Stimulated activated CD4-positive, alpha-beta T cell treated with anti-CD3 and anti-CD28 coated beads, Interleukin-15, amount 100 ng/mL, for 1 hour (primary cell): ENCODE measurements at places on chromosomes 5 and 9.

DNA sequence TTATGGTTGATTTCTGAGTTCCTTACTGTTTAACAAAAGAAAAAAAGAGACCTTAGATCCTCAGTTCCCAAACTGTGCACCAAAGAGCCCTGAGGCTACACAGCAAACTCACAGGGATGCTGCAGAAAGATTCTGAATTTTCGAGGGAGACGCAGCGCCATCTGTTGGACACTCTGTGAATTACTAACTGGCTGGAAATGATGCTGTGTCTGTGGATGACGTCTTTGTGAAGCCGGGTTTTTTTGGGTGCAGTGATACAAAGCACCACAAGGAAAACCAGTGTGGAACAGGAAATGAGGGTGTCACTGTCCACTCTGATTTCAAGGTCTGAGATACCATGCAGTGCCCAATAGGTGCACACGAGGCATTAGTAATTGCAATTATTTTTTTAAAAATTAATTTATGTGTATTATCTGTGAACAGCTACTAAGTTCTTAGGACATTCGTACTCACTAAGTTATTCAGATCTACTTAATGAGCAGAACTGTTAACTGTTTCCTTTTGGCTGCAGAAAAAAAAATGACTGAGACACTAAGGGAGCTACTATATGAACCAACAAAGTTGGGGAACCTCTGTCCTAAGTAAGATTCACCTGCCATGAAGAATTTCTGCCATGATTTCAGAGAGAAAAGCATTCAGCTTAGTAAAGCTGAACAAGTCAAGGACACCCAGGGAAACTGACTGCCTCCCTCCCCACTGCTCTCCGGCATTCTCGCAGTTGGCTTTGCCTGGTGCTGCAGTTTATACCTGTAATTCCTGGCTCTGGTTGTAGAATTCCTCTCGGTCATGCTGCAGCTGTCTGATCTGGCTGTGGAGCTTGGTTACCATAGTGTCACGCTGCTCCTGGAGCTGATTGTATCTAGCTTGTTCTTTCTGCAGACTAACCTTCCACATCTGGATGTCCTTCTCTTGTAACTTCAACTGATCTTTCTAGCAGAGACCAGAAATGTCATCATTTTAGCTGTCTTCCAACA lies 23.4 kb downstream of the SPACA9 start:
- DNase-seq: peak; percentile 42

DNA sequence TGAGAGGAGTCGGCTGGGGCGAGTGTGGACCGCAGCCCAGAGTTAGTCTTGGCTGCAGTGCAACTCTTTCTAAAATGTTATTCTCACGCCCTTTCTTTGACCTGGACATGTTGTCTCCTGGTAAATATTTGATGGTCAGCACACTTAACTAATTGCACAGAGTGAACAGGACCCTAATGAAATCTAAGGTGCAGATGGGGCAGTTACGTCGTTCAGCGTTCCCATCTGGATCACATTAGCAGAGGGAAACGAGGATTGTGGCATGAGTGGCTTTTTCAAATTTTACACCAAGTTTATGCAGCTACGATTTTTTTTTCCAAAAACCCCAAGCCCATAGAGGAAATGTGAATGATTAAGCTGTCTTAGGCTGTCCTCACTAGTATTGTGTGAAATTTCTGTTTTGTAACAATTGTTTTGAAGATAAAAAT lies 483 bp downstream of the C9orf85 start:
- DNase-seq: no peak

- no peak for DNase-seq
Observed at GRCh38 chr5:152288499-152288898, 116.6 kb downstream of the NMUR2 start.

DNA sequence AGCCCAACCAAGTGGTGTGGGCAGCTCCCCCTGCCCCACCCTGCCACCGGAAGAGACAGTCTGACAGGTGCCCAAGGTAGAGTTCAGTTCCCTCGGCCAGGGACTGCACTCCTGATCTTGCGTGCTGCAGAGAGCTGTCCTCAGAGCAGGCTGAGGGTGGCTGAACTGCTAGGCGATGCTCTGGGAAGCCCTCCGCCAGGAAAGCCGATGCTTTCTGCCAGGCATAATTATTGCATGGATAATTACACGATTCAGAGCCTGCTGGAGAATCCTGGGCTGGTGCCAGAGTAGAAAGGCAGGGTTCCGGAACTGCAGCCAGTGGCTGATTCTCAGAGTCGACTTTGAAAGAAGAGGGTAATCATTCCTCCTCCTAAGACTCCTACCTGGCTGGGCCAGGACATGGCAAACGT lies 19.3 kb downstream of the KCNIP1 start:
- no peak for DNase-seq

DNA sequence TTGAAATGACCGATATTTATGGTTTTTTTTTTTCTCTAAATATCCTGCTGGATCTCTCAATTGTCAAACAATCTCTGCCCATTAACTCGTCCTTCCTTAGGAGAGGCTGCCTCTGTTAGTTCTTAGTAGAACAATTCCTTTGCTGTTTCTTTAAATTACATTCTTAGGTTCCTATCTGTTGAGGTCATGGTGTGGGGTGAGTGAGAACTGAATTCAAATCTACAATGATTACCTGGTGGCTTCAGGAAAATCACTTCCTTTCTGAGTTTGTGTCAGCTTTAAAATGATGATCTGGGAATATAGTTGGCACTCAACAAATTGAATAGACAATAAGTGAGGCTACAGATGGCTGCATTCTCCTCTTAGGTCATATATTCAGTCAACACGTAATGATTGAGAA lies 82.1 kb upstream of the TNFSF8 start:
- DNase-seq: no peak

- DNase-seq: no peak
Observed at GRCh38 chr9:93235300-93235960, 51.5 kb downstream of the WNK2 start.

DNA sequence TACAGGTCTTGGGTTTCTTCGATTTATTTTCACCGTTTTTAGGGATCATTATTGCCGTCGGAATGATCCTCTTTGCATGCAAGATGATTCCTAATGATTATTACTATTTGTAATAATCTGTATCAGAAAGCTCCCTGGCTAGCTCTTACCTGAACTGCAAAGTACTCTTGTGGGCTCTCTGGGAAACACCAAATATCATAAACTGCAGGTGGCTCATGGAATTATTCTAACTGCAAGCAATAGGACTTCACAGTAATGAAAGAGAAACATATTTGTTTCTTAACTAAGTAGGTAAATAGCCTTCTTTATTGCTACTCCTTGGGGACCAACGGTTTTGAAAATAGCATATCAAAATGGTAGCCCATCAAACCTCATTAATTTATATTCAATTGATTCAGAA lies 219.4 kb downstream of the NFIB start:
- no peak for DNase-seq

DNA sequence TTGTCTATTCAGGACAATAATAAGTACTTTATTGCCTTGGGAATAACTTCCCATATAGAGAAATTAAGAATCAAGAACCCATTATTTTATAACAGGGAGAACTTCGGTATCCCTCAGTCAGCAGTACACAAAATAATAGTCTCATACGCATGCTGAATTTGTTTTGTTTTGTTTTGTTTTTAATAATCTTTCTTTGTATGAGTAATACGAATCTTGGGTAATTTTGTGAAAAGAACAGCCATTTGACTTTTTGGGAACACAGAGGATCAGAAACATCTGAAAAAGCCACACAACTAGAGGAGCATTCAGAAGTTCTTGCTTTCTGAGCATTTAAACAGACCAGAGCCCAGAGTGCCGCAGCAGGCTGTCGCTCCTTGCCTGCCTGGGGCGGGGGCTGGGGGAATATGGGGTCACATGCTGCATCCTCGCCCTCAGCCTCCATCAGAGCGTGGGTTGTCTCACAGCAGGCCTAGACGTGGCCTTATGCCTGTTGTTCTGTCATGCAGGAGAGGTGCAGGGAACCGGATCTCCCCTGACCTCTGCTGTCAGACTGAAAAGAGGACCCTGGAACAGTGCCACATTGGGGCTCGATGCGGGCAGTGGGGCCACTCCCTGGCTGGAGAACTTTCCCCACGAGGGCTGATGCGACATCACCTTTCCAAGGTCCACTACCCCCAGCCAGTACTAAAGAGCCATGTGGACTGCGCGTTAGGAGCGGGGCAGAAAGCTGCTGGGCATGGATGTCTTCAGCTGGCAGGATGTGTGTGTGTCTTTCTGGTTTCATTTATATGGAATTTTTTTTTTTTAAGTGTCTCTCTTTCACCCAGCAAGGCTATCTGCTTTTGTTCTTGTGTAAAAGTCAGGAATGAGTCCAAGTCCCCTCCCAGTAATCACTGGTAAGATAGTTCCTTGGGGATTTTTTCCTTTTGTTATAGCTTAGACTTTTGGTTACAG lies 133.4 kb upstream of the OTULINL start:
- no peak for DNase-seq

DNA sequence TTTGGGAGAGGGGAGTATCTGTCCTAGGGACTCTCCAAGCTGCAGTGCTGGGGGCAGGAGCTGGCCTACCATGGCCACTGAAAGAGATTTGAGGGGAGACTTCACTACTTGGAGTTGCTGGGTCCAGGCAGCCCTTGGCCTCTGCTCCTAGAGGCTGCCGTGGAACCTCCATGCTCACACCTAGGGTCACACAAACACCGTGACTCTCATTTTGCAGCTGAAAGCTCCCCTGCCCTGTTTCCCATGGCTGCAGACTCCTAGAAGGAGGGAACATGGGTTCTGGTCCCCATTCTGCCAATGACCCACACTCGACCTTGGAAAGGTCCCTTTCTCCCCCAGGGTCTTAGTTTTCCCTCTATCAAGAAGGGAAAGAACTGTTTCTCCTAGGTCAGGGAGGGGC lies 147.1 kb upstream of the PPP1R26 start:
- DNase-seq: no peak

- no peak for DNase-seq
Observed at GRCh38 chr9:79912318-79913070, 340.7 kb downstream of the TLE4 start.

DNA sequence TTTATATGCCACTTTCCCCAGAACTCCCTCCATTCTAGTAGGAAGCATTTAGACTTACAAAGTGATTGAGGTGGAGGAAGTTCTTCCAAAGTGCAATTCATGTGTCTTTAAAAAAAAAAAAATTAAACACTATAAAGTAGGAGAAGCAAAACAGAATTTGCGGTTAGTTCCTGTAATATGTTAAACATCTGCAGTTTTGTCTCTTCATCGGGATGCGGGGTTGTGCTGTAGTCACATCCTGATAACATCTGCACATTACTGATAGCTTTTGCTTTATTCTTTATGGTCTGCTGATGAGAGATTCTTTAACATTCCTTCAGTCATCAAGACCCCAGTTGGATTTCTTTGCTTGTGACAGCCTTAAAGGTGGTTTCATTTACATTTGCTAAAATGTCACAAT lies 694.3 kb downstream of the NR2F1-AS1 start:
- DNase-seq: no peak

- no peak for DNase-seq
Observed at GRCh38 chr5:152004095-152004494, 79.4 kb upstream of the GLRA1 start.

GRCh38 chr5:95027151-95027721 lies 257.7 kb downstream of the MCTP1 start:
- DNase-seq: no peak

- no peak for DNase-seq
Observed at GRCh38 chr5:177548495-177548894, 5.9 kb downstream of the FAM193B start.

GRCh38 chr9:926976-927375 lies 49.5 kb upstream of the DMRT3 start:
- no peak for DNase-seq

DNA sequence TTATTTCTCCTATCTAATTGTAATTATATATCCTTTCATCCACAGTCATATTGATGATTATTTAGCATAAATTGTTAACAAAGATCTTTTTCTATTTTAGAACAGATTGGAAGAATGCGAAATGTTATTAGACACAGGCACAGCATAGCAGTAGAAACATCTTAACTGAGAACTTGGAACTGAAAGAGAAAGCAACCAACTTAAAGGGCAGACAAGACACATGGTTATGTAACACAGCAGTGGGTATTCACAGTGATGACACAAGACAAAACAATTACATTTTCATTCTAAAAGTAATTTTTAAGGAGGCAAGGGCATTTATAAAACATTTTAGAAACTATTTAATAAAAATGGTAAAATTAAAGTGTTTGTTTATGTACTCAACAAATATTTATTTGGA lies 57.7 kb upstream of the MEF2C start:
- no peak for DNase-seq

DNA sequence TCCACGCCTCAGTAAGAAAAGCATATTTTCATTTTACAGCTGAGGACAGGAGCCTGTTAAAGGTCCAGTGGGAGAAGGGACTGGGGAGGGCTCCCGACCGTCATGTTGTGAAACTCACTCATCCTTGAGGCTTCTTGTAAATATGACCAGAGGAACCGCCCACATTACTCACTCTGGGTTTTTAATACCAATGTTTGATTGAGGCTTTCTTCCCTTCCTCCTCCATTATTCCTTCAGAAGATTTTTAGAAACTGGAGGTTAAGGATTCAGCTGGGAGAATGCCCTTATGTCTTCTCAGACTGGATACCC lies 61.4 kb upstream of the GLRX start:
- no peak for DNase-seq

DNA sequence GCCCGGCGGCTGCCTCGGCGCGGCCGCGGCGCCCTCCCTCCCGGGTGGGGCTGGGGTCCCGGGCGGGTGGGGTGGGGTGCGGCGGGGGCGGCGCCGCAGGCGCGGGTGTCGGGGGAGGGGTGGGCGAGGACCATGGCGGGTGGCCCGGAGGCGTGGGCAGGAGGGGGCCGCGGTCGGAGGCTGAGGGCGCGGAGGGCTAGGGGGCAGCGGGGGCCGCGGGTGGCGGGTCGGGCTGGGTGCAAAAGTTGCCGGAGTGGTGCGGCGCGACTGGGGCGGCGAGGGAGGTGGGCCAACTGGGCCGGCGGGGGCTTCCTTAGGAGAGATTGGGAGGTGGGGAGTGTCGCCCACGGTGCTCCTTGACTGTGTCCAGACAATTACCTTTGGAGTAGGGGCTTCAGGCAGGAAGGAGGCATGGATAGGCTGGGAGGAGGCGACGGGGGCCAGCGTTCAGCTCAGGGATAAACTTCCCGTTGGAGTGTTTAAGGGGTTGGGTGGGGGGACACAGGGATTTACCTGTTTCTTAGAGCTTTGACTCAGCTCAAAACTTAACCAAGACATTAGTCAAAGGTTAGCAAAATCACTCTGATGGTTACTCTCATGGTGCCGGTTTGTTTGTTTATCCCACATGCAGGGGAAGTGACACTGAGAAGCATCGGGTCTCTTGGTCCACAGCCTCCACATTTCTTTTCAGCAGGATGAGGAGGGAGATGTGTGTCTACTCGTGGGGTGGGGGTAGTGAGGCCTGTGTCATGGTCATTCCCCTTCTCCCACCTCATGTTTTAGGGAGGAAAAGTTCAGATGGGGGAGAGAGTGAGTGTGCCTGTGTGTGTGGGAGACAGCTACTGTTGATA lies 859 bp downstream of the CSNK1G3 start:
- peak; percentile 9 for DNase-seq

GRCh38 chr9:119175581-119175980 lies 193.7 kb downstream of the BRINP1 start:
- no peak for DNase-seq

GRCh38 chr5:41246376-41246775 lies 33.0 kb upstream of the C6 start:
- DNase-seq: no peak
